Kidney (tissue), 22 donors: ENCODE measurements at places on chromosomes 5 and 9.

GRCh38 chr5:12246036-12246435, 341.8 kb upstream of the CTNND2 start:
- no peak for DNase-seq

GRCh38 chr9:29717631-29718030, 2144.3 kb upstream of the C9orf72 start:
- DNase-seq, result no peak

DNA sequence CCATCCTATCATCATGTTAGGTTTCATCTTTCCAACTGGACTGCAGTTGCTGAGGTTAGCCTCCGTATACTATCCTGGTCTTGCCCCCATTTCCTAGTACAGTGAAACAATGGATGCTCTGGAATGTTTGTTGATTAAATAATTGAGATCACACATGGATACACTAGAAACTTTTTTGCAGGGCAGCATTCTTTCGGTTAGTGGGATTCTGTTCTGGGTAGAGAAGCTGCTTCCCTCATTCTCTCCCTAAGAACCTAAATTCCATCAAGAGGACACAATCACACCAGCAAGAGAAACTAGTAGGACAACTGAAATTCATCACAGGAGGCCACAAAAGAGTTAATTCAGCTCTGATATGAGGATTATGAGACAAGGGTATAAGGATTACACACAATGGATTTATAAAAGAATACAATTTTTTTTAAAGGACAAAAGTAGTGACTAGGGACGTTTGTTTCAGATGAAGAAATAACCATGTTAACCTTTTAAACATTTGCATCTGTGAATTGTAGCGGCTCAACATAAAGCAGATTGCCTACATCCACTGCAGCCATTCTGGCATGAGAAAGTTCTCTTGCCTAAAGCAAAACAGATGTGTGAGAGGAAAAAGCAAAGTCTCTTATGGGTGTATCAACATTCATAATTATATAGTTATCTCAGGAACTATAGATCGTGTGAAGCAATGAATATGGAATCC, 162.7 kb upstream of the LHFPL2 start:
- DNase-seq, result peak; percentile 59

DNA sequence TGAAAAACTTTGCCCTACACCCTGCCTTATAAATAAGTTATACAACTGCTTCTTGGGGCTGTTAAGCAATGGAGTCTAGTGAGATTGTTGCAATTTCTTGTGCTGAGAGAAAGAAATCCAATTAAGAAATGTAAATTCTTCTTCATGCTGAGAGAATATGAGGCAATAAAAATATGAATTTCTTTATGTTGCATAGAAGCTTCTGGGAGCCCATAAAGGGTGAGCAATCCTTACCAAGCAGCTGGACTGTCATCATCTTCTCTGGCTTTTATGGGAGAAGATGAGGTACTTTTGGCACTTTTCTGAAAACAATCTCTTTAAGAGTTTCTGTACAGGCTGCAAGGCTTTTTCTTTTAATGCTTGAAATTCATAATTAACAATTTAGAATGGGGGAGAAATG, 204.3 kb downstream of the DMRTA1 start:
- no peak for DNase-seq

DNA sequence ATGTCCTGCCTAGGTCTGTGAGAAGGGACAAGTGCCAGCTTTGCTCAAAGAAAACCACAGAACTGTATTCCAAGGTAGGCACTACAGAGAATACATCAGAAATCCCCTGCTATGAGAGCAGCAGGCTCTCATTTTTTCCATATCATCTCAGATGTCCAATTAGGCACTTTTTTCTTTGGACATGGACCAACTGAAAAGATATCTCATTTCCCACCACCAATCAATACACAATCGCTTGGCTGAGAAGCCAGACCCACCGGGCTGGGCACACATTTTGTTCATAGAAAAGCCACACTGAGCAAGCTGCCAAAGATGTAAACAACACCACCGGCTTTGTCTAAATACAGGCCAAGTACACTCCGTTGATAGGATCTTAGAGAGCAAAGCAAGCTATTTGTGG, 25.9 kb downstream of the STOM start:
- no peak for DNase-seq

- no peak for DNase-seq
Observed at GRCh38 chr9:99118782-99119466, 14.0 kb downstream of the TGFBR1 start.

DNA sequence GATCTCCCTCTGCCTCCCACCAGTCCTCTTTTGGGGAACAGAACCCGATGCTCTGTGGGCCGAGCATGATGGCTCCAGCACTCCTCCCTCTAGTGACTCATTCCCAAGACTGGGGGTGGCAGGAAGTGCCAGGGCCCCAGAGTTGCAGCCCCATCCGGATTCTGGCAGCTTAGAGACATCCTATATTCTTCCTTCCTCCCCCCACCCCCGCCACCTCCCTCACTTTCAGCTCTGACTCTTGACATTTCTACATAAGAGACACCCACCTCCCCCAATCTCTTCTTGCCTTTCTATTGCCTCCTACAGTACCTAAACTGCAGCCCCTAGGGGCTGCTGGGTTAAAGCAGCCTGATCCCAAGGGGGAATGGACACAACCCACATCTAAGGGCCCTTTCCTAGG, 47.1 kb upstream of the MATR3 start:
- peak; percentile 56 for DNase-seq

- peak; percentile 58 for DNase-seq
Observed at GRCh38 chr5:112475747-112476365, 56.8 kb upstream of the EPB41L4A start.

DNA sequence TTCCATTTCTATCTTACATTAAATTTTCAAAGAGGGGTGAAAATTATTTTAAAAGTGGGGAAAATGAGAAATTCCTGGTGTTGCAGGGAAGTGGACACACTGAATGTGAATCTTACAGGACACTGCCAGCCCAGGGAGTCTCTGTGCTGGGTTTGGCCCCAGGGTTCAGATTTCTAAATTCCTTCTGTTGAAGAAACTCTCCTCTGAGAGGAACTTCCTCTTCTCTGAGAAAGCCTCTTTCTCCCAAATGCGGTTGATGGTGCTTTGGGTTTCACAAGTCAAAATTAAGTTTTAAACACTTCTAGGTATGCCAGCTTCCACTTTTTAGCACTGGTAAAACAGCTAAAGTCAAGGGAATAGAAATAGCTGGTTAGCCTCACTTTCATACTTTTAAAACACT, 317.9 kb upstream of the ITGA1 start:
- DNase-seq, result no peak

GRCh38 chr9:131732061-131732526, 7.8 kb downstream of the RAPGEF1 start:
- DNase-seq, result no peak

DNA sequence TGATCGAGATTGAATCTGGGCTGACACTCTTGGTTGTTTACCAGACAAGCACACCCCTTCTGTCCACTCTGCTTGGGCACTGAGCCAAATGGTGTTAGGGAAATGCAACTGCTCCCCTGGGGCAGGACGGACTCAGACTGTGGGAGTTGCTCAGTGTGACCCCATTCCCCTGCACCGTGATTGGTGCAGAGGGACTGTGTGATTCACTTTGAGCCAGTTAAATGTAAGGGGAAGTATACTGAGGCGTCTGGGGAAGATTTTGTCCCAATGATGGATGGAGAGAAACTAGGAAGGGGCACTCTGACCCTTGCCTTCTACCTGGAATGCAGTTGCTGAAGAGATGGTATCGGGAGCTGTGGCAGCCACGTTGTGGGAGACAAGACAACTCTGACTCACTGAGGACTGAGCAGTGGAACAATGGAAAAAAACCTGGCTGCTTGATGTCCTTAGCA, 196.0 kb upstream of the ANKRD55 start:
- DNase-seq, result peak; percentile 78

GRCh38 chr5:89129941-89130340, 247.0 kb upstream of the MEF2C start:
- no peak for DNase-seq

- no peak for DNase-seq
Observed at GRCh38 chr9:70130266-70130665, 86.6 kb downstream of the MAMDC2 start.

DNA sequence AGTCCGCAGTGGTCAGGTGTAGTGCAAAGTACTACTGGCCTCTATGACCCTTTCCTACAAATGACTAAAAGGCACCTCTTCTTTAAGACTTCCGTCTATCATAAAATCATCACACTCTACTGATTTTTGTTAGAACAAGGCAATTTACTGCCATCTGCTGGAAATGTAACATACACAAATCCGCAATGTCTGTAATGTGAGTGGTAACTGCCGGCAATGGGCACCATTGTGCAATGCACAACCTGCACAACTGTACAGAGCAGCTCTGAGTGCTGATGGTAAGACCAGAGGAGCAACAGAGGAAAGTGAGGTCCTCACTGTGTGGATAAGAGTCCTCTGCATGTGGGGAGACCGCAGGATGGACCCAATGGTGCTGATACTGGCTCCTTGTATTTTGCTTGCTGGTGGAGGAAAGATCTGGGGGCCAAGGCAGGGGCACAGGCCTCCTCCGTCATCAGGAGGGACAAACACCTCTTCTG, 103.7 kb downstream of the ATPSCKMT start:
- no peak for DNase-seq

- DNase-seq, result no peak
Observed at GRCh38 chr5:56456002-56456401, 222.9 kb upstream of the ANKRD55 start.

DNA sequence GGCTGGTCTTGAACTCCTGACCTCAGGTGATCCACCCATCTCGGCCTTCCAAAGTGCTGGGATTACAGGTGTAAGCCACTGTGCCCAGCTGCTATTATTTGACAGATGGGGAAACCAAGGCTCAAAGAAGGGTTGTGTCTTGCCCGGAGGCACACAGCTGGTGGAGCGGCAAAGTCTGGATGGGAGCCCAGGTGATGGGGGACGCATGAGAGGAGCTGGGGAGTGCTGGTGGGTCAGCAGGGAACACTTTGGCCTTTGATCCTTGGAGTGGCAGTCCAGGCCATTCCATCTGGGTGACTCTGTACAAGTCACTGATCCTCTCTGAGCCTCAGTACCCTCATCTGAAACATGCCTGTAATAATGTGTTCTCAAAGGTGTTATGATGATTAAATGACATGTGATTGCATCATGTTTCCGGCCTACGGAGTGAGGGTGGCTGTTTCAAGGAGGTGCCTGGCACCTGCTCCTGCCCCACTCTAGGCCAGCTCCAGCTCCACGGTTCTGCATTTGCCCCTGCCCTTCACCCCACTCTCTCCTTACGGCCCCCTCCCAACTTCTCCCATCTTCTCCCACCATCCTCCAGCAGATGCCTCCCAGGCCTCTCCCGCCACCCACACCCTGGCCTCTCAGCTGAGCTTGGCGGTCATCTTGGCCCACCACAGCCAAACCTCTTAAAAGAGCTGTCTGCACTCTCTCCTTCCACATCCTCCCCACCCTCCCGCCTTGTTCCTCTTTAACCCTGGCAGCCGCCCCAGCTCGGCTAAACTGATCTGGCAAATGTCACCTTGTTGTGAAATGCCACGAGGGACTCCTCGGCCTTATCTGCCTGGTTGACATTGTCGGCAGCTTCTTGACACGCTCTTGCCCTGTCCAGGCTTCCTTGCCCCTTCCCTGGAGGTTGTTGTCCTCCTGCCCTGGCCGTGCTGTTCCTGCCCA, 5.5 kb upstream of the DBN1 start:
- no peak for DNase-seq

DNA sequence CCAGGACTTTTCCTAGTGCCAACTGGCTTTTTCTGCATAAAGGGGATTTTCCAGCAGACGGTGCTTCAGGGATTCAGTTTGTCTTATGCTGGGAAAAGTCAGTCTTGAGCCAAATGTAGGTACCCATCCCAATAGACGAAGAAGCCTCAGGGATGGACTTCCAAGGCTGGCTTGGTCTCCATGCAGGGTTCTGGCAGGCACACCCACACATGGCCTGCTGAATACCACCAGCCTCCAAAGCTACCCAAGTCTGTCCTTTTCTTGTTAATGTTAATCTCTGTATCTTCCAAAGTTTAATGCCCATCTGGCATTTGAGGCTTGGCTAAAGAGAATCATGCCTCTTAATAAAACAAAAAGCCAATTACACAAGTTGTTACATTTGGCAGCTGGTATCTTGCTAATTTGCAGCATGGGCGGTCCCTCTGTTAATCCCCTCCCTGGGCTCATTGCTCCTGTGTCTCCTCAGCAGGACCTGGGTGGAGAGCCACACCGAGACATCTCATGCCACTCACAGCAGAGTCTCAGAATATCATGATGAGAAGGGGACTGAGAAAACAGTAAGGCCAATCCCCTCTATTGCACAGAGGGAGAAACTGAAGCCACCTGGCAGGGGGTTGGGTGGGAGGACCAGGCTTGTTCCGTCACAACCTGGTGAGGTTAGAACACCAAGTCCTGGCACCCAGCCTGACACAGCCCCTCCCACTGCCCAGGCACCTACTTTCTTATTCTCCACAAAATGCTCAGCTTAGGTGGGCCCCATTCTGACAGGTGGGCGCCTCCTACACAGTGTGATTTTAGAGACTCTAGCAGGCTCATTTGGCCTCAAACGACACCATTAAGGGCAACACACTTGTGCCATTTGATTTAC, 243.2 kb downstream of the FSTL4 start:
- DNase-seq, result no peak

- peak; percentile 26 for DNase-seq
Observed at GRCh38 chr5:113090336-113091106, 113.9 kb downstream of the DCP2 start.

- peak; percentile 71 for DNase-seq
Observed at GRCh38 chr9:70924380-70924779, 197.0 kb downstream of the TRPM3 start.
